ENCODE measurements at places on chromosomes 3 and 15. TPM values are rescaled to one million over a fixed set of nuclear protein-coding genes. Genes with fewer than 3 reads are reported as not detected.

WDR93 gene
- total RNA-seq, result not detected

SPPL2A gene
- total RNA-seq, result 308 TPM

DNA sequence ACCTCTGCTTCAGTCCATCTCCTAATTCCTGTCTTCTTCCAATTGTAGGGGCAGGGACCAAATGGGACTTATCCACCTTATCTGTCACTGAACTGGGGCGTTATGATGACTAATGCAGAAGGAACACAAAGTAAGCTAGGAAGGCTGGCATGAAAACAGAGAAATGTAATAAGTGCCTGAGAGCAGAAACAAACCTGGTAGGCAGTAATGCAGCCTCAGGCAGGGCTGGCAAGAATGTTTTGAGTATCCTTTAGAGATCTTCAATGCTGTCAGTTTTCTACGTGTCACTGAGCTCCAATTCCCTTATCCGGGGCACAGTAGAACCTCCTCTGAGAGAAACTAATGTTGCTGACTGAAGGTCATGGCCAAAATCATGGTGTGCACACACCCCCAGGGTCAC lies 246.2 kb upstream of the TBL1XR1 start:
- H3K27me3 ChIP-seq, result no peaks in the 10 kb centered on the region
- H3K4me3 ChIP-seq, result no peak overlapping the region
- no peaks in the 10 kb centered on the region for H3K36me3 ChIP-seq
- no peak overlapping the region for H3K27ac ChIP-seq
- DNase-seq, result peak; percentile 35
- H3K4me1 ChIP-seq, result peaks cover 3% of the 10 kb centered on the region

GRCh38 chr15:86659724-86660411 lies 580.2 kb downstream of the AGBL1 start:
- H3K27ac ChIP-seq, result no peak overlapping the region
- DNase-seq, result no peak
- no peak overlapping the region for H3K4me3 ChIP-seq
- H3K27me3 ChIP-seq, result no peaks in the 10 kb centered on the region
- no peaks in the 10 kb centered on the region for H3K36me3 ChIP-seq
- no peaks in the 10 kb centered on the region for H3K4me1 ChIP-seq

DNA sequence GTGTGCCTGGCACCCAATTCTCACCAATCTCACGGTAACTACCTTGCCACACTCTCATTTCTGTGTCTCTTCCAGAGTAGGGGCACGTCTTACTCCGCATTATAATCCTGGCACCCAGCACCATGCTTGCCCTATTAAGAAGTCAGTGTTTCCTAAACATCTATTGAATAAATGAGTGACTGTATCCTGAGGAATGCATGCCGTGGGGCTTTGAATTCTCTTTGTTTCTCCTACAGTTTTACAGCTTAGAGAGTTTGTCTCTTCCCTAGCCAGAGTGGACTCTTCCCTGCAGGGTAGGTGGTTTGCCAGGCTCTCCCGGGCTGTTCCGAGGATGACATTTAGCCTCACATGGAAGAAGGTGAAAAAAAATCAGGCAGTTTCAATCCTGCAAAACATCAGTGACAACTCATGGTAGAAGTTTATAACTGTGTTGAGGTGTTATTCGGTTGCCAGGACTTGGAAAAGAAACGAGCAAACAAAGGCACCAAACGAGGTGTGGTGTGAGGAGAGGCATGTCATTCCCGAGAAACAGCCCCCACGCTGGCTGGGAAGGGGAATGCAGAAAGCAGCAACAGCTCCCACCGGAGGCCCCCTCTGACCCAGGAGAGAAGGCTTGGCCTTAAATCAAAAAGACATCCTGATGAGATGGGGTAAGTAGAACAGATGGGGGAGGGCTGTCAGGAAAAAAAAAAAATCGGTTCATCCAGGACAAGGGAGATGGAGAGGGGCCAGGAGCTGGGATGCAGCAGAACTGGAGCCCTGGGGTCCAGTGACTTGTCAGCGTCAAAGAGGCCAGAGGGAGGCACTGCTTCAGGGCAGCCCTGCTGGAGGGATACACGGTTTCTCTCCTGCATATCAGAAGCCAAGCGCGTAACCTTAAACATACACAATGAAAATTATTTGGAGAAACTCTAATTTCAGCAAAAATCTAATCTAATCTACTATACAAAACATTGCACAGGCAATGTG lies 168.4 kb upstream of the ARRDC4 start:
- no peaks in the 10 kb centered on the region for H3K27me3 ChIP-seq
- H3K27ac ChIP-seq, result no peak overlapping the region
- H3K36me3 ChIP-seq, result no peaks in the 10 kb centered on the region
- no peak for DNase-seq
- no peak overlapping the region for H3K4me3 ChIP-seq

SCAMP2 gene
- 152 TPM for total RNA-seq

DNA sequence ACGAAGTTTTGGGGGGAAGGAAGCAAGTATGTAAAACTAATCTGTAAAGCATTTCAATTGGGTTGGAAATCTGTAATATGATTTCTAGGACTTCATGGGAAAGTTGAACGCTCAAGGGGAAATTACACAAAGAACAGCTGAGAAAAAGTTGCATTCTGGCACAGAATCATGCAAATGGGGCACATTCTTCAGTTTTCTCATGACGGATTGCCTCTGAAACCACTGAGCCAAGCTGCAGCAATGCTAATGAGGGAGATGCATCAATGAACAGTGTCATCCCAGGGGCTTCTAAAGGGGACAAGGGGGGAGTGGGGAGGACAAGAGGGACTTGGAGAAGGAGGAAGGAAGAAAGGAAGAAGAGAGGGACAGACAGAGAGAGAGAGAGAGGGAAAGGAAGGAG lies 291.4 kb upstream of the ATP11B start:
- no peak overlapping the region for H3K27ac ChIP-seq
- no peak for DNase-seq
- no peaks in the 10 kb centered on the region for H3K4me1 ChIP-seq

- H3K27me3 ChIP-seq, result peaks cover 98% of the 10 kb centered on the region
- DNase-seq, result no peak
- H3K4me3 ChIP-seq, result no peak overlapping the region
- peaks cover 21% of the 10 kb centered on the region for H3K4me1 ChIP-seq
- no peak overlapping the region for H3K27ac ChIP-seq
These were observed 1.6 kb downstream of the SKOR1 start for GRCh38 chr15:67826717-67827561.

TRA2B gene
- 98.8 TPM for total RNA-seq

- no peak for DNase-seq
- H3K27ac ChIP-seq, result peak overlapping the region; percentile 94
- H3K4me1 ChIP-seq, result peaks cover 31% of the 10 kb centered on the region
- H3K27me3 ChIP-seq, result no peaks in the 10 kb centered on the region
- peak overlapping the region; percentile 54 for H3K4me3 ChIP-seq
These were observed 20.0 kb downstream of the ATRIP start for GRCh38 chr3:48466386-48467109.

- no peaks in the 10 kb centered on the region for H3K27me3 ChIP-seq
- H3K4me3 ChIP-seq, result no peak overlapping the region
- H3K36me3 ChIP-seq, result no peaks in the 10 kb centered on the region
- H3K27ac ChIP-seq, result no peak overlapping the region
- DNase-seq, result no peak
These were observed 635.1 kb upstream of the AGTR1 start for GRCh38 chr3:148062590-148062989.

GRCh38 chr3:43649365-43649968 lies 27.7 kb upstream of the ANO10 start:
- H3K4me3 ChIP-seq, result peak overlapping the region; percentile 27
- H3K27me3 ChIP-seq, result no peaks in the 10 kb centered on the region
- no peak for DNase-seq
- H3K4me1 ChIP-seq, result no peaks in the 10 kb centered on the region
- no peaks in the 10 kb centered on the region for H3K36me3 ChIP-seq
- H3K27ac ChIP-seq, result no peak overlapping the region

MFN1 gene
- 53.3 TPM for total RNA-seq

ADGRG7 gene
- 3.2 TPM for total RNA-seq

DNA sequence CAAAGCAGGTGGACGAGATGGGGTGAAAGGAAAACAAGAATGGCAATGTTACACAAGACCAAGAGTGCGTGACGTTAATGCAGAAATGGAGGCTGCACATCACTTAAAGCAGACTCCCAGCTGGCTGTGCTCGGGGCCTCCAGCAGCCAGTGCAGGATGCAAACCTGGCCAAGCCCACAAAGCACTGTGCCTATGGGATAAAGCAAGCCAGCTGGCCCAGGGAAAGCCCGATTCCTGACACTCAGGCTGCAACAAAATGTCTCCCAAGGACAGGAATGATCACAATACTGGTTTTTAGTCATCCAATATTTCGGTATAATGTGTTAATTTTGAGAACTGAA lies 86.2 kb downstream of the SEC22A start:
- no peak for DNase-seq
- no peaks in the 10 kb centered on the region for H3K4me1 ChIP-seq
- H3K27ac ChIP-seq, result no peak overlapping the region

DNA sequence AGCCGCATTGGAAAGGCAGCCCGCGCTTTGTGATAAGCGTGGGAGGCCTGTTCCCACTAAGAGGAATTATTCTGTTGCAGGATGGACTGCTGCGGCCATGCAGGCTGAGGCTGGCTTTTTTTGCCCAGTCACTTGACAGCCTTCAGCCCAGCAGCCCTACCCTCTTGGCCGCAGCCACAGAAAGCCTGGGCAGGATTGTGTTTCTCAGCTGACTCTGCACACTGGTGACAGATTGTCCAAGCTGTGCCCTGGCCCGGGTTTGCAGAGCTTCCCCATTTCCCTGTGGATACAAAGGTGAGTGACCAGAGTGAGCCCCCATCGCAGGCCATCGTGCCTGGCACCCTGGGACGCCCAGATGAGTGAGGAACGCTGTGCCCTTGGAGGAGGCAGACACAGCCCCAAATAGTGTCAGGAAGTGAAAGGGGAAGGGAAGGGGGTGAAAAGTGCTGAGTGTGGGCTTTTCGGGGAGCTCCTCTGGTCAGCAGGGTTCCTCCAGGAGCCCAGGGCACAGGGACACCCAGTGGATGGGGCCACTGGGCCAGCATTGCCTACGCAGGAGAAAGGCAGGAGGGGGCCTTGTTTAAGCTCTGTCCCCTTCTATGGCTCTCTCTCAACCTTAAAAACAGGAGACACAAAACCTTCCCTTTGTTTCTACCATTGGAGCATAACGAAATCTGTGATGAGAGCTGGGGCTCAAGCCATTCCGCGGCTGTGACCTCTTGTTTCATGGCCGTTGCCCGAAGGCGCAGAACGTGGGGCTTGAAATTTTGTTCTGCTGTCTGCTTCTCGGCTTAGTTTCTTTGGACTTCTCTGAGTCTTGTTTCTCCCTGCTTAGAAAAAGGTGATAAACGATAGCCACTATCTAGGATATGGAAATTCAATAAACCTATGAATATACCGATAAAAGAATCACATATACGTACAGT lies 91.5 kb upstream of the MEF2A start:
- H3K27me3 ChIP-seq, result no peaks in the 10 kb centered on the region
- DNase-seq, result no peak
- H3K36me3 ChIP-seq, result no peaks in the 10 kb centered on the region
- no peak overlapping the region for H3K4me3 ChIP-seq
- no peak overlapping the region for H3K27ac ChIP-seq
- peaks cover 7% of the 10 kb centered on the region for H3K4me1 ChIP-seq

- no peaks in the 10 kb centered on the region for H3K36me3 ChIP-seq
- no peak overlapping the region for H3K4me3 ChIP-seq
- DNase-seq, result no peak
- no peak overlapping the region for H3K27ac ChIP-seq
- H3K4me1 ChIP-seq, result peaks cover 7% of the 10 kb centered on the region
These were observed 53.0 kb downstream of the STARD5 start for GRCh38 chr15:81270781-81271491.
